Naive thymus-derived CD8-positive, alpha-beta T cell (primary cell): ENCODE measurements at places on chromosomes 3 and 15.

DNA sequence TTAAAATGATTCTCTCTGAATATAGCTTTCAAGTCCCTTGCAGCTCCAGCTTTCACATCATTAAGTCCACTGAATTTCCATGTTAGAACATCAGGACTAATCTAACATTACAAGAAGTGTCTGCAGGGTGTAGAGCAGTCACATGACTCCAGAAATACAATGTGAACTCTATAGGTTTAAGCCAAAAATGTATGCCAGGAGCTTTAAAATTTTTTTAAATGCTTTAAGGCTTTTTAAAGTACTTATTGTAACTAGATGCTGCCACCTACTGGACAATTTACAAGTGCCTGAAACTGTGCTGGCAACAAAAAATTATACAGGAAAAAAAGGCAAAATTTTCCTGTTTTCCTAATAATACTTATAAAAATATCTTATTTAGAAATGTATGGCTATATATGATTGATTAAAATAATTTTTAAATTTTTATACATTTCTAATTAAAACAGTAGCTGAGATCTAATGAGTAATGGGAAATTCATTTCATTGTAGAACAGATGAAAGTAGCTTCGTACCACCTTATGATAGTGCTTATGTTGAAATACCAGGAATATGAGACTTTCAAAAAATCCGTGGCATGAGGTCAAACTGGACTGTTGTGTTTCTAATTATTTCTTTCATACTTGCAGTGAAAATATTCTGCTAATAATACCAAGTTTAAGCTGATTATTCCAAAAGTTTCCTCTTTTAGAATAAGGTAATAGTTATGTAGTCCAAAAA lies 25.7 kb downstream of the FSIP1 start:
- H3K4me1 ChIP-seq, result no peaks in the 10 kb centered on the region
- no peak overlapping the region for H3K4me3 ChIP-seq
- peak; percentile 57 for DNase-seq
- no peak overlapping the region for H3K27ac ChIP-seq
- H3K27me3 ChIP-seq, result no peaks in the 10 kb centered on the region
- H3K36me3 ChIP-seq, result no peaks in the 10 kb centered on the region

DNA sequence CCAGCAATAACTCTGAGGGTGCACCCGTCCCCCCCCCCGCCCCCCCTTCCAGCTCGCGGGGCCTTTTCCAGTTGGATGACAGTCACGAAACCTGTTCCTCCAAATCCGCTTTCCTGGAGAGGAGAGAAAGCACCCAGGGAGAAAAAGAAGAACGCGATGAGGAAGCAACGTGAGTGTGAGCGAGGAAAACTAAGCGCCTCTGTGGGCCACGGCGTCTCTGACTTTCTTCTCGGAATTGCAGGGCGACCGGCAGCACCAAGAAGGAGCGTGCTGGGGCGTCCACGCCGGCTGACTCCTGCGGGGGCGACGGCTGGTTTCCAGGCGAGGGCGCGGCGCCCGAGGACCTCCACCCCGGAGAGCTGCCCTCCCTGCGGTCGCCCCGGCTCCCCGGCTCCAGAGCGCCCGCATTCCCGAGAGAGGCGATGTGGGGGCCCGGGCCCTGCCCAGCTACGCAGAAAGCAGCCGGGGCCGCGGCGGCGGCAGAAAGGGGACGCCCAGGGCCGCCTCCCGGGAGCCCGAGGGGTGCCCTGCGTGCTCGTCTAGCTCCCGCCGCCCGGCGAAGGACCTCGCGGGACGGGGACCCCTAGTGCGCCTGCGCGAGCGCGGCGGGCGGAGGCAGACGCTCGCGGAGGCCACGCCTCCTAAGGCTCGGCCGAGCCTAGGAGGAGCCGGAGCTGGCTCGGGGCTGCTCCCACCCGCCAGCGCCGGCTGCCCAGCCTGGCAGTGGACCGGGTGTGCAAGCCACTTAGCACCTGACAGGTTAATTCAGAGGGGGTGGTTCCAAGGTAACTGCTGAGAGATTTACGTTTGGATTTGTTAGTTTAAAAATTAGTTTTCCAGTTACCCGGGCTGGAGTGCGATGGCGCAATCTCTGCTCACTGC lies 15.3 kb upstream of the ADIPOQ start:
- peaks cover 23% of the 10 kb centered on the region for H3K4me1 ChIP-seq
- H3K27me3 ChIP-seq, result peaks cover 50% of the 10 kb centered on the region
- H3K27ac ChIP-seq, result no peak overlapping the region
- DNase-seq, result peak; percentile 88
- peak overlapping the region; percentile 73 for H3K4me3 ChIP-seq
- no peaks in the 10 kb centered on the region for H3K36me3 ChIP-seq

DNA sequence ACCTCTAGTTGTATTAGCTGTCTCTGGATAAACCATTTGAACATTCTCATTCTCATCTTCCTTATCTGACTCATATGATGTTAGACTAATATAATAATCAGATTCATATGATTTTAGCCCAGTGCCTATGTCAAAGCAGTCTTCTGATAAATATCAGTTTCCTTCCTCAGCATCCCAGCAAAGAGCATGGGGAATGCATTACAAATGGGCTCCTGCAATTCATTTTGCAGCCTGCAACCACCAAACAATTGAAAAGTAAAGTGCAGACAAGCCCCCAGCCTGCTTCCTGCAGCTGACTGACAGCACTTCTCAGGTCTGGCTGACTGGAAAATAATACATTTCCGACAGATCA lies 78.2 kb upstream of the STAC start:
- no peak for DNase-seq
- no peaks in the 10 kb centered on the region for H3K36me3 ChIP-seq
- no peak overlapping the region for H3K4me3 ChIP-seq
- no peak overlapping the region for H3K27ac ChIP-seq

- H3K27ac ChIP-seq, result no peak overlapping the region
- H3K4me1 ChIP-seq, result peaks cover 59% of the 10 kb centered on the region
- H3K36me3 ChIP-seq, result peaks cover 3% of the 10 kb centered on the region
- no peaks in the 10 kb centered on the region for H3K27me3 ChIP-seq
Measured at GRCh38 chr15:92074646-92075045, 221.1 kb downstream of the SLCO3A1 start.

- peaks cover 9% of the 10 kb centered on the region for H3K36me3 ChIP-seq
- H3K4me1 ChIP-seq, result no peaks in the 10 kb centered on the region
- no peak overlapping the region for H3K27ac ChIP-seq
- no peak overlapping the region for H3K4me3 ChIP-seq
- peak; percentile 25 for DNase-seq
- no peaks in the 10 kb centered on the region for H3K27me3 ChIP-seq
Measured at GRCh38 chr3:158539414-158540014, 31.5 kb upstream of the MLF1 start.

GRCh38 chr15:65056106-65056505 lies 10.9 kb downstream of the SLC51B start:
- peaks cover 5% of the 10 kb centered on the region for H3K27me3 ChIP-seq
- H3K4me1 ChIP-seq, result peaks cover 5% of the 10 kb centered on the region

GRCh38 chr3:196012941-196013476 lies 68.9 kb downstream of the TFRC start:
- no peak overlapping the region for H3K4me3 ChIP-seq
- H3K27me3 ChIP-seq, result no peaks in the 10 kb centered on the region
- H3K4me1 ChIP-seq, result peaks cover 1% of the 10 kb centered on the region
- H3K36me3 ChIP-seq, result peaks cover 2% of the 10 kb centered on the region
- no peak overlapping the region for H3K27ac ChIP-seq
- DNase-seq, result no peak

DNA sequence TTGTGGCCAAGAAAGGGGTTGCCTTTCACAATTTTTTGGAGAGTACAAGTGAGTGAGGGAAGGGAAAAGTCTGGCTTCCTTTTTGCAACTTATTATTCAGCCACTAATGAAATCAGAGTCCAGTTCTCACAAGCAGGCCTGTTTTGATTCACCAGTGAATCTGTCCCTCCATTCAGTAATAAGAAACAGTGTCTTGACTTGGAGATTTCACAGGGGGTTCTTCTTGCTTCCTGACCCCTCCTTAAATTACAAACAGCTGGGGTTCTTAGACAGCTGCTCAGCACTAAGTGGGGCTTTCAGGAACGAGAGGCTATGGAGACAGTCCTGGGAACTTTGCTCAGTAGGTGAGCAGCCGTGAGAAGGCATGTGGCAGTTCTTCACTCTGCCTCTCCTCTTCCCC lies 24.5 kb downstream of the SEMA3G start:
- no peak for DNase-seq
- H3K27me3 ChIP-seq, result no peaks in the 10 kb centered on the region
- no peak overlapping the region for H3K27ac ChIP-seq
- H3K4me1 ChIP-seq, result peaks cover 7% of the 10 kb centered on the region

DNA sequence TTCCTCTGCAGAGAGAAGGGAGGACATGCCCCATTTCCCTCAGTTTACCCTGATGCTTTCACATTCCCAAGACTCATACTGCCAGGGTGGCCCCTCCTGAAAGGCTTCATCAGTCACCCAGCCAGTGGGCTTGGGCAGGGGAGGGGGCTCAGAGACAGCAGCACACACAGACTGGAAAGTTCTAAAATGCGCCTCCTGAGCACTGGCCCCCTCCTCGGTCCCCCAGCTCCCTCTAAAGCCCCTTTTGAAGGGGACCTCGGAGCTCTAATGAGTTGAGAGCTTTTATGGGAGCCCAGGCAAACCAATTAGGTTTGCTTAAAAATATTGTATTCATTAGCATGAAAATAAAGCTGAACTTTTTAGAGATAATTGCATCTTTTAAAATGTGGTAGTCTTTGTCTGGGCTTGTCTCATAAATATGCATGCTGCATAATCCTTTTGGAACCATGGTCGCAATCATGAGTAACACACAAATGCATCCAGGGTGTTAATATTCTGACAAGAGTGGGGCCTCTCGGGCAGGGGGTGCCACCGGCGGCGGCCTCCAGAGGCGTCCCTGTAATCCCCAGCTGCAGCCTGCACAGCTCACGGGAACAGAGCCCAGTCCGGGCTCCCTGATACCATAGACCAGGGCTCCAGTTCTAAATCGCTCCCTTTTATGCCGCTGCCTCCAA lies 78.5 kb downstream of the RPLP1 start:
- H3K36me3 ChIP-seq, result no peaks in the 10 kb centered on the region
- H3K4me1 ChIP-seq, result no peaks in the 10 kb centered on the region
- no peak overlapping the region for H3K27ac ChIP-seq
- no peak for DNase-seq
- H3K27me3 ChIP-seq, result peaks cover 2% of the 10 kb centered on the region

GRCh38 chr3:16300307-16300706 lies 35.3 kb downstream of the OXNAD1 start:
- no peak for DNase-seq
- H3K27me3 ChIP-seq, result no peaks in the 10 kb centered on the region
- H3K4me1 ChIP-seq, result peaks cover 98% of the 10 kb centered on the region
- peak overlapping the region; percentile 86 for H3K27ac ChIP-seq

- H3K27me3 ChIP-seq, result peaks cover 4% of the 10 kb centered on the region
- DNase-seq, result no peak
- H3K4me1 ChIP-seq, result peaks cover 17% of the 10 kb centered on the region
- no peak overlapping the region for H3K4me3 ChIP-seq
- H3K36me3 ChIP-seq, result no peaks in the 10 kb centered on the region
Measured at GRCh38 chr15:33320017-33320416, 9.2 kb downstream of the RYR3 start.

- H3K4me3 ChIP-seq, result no peak overlapping the region
- no peaks in the 10 kb centered on the region for H3K4me1 ChIP-seq
- no peaks in the 10 kb centered on the region for H3K36me3 ChIP-seq
- H3K27ac ChIP-seq, result no peak overlapping the region
- peaks cover 42% of the 10 kb centered on the region for H3K27me3 ChIP-seq
Measured at GRCh38 chr15:86328658-86329057, 249.0 kb downstream of the AGBL1 start.

- no peaks in the 10 kb centered on the region for H3K4me1 ChIP-seq
- DNase-seq, result no peak
- no peaks in the 10 kb centered on the region for H3K36me3 ChIP-seq
- no peaks in the 10 kb centered on the region for H3K27me3 ChIP-seq
Measured at GRCh38 chr3:61858054-61858453, 296.7 kb downstream of the PTPRG start.

- H3K36me3 ChIP-seq, result no peaks in the 10 kb centered on the region
- no peak overlapping the region for H3K27ac ChIP-seq
Measured at GRCh38 chr15:38090223-38090622, 155.8 kb downstream of the TMCO5A start.

DNA sequence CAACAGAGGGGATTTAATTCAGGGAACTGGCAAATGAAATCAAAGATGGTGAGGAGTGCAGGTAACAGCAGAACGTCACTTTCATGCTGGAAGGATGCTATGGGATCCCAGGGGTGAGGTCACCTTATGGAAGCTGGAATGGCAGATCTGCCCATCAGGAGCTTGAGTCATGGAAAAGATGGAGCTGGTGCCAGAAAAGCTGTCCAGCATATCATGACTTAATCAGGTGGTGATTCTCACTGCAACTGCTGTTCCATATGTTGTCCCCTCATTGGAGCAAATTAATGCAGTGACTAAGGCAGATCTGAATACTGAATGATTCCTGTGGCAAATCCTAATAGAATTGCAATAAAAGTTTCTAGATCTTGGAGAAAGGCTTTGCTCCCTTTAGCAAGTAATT lies 38.4 kb downstream of the HHLA2 start:
- H3K36me3 ChIP-seq, result no peaks in the 10 kb centered on the region
- no peak for DNase-seq
- no peaks in the 10 kb centered on the region for H3K4me1 ChIP-seq
- H3K27ac ChIP-seq, result no peak overlapping the region

GRCh38 chr3:37730825-37731224 lies 130.9 kb upstream of the CTDSPL start:
- H3K4me3 ChIP-seq, result no peak overlapping the region
- H3K27me3 ChIP-seq, result peaks cover 4% of the 10 kb centered on the region
- no peak overlapping the region for H3K27ac ChIP-seq
- no peaks in the 10 kb centered on the region for H3K36me3 ChIP-seq

DNA sequence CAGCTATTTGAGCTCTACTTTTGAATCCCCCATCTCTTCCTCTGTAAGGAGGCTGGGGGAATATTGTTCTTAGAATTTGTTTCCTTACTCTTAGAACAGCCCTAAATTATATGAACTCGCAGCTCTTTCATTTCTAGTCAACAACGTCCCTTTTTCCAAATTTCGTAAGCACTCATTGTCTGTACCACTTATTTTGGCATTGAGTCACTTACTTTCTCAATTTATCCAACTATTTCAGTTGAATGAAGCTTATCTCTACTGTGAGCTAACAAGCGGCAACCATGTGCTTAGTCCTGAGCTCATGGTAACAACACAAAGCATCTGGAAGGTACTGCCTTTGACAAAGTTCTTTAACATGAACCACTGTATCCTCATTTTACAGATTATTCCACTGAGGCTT lies 191.1 kb downstream of the GREM1 start:
- H3K27me3 ChIP-seq, result peaks cover 8% of the 10 kb centered on the region
- H3K4me3 ChIP-seq, result no peak overlapping the region
- H3K4me1 ChIP-seq, result no peaks in the 10 kb centered on the region
- H3K36me3 ChIP-seq, result no peaks in the 10 kb centered on the region

DNA sequence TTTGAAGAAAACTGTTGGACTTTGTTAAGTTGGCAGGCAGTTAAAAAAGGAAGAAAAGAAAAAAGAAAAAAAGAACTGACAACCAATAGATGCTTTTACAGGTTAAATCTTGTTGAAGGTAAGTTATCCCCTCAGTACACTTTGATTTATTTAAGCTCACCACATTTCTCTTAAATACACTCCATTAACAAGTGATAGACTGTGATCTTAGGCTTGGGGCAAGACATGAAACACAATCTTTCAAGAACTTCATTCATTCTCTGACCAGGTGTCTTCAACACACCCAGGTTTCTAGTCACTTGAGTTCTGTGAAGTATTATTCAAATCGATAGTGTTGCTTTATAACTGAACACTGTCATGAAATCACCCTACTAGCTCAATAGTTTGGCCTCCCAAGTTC lies 751.9 kb downstream of the ROBO1 start:
- H3K4me3 ChIP-seq, result no peak overlapping the region
- H3K27ac ChIP-seq, result no peak overlapping the region
- no peak for DNase-seq
- H3K36me3 ChIP-seq, result no peaks in the 10 kb centered on the region
- H3K27me3 ChIP-seq, result peaks cover 7% of the 10 kb centered on the region
